ENCODE measurements at places on chromosomes 12 and 14.

DNA sequence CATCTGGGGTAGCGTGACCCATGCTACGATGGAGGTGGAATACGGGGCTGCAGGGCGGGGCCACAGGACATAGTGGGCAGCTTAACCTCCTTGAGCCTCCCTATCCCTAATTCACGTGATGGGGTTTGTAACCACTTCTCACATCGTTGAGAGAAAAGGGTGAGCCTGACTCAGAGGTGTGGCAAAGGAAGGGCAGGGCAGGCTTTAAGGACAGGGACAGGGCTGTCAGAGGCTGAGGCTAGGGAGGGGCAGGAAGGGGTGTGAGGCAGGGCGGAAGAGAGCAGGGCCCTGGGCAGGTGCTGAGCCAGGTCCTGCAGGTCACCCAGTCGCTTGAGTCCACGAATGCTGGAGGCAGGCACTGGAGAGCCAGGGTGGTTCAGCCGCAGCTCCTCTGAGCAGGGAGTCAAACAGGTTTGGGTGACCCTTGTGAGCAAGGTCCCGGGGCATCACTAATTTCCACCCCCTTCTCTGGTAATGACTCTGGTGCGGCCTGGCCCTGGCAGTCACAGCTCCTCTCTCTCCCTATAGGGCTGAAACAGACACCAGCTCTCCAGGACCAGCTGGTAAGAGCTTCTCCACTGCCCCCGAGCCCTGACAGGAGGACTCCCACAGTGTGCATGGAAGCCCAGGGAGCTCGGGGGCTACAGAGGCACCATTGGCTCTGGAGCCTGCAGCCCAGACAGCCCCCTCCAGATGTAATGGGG, 7.5 kb upstream of the AQP2 start:
- no peak for DNase-seq

DNA sequence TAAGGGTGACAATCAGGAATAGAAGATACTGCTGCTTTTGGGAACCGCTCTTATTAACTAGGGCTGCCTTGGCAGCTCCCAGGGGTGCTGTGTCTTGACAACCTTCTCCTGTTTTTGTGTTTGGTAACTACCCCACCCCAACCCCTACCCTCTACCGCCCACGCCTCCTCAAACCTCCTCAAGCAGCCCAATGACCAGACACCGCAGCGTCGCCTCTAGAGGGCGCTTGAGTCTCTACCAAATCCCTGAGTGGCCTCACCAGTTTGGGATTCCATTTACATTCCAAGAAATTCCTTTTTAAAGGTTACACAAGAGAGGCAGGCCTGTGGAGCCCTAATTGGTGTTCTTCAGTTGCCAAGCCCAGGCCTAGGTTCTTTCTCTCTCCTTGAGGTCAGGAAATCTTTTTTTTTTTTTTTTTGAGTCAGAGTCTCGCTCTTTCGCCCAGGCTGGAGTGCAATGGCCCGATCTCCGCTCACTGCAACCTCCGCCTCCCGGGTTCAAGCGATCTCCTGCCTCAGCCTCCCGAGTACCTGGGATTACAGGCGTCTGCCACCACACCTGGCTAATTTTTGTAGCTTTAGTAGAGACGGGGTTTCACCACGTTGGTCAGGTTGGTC, 72.4 kb upstream of the USP44 start:
- DNase-seq, result peak; percentile 27

GRCh38 chr14:104700747-104701217, 11.4 kb downstream of the INF2 start:
- no peak for DNase-seq

GRCh38 chr14:29906256-29906870, 21.3 kb downstream of the PRKD1 start:
- DNase-seq, result no peak

DNA sequence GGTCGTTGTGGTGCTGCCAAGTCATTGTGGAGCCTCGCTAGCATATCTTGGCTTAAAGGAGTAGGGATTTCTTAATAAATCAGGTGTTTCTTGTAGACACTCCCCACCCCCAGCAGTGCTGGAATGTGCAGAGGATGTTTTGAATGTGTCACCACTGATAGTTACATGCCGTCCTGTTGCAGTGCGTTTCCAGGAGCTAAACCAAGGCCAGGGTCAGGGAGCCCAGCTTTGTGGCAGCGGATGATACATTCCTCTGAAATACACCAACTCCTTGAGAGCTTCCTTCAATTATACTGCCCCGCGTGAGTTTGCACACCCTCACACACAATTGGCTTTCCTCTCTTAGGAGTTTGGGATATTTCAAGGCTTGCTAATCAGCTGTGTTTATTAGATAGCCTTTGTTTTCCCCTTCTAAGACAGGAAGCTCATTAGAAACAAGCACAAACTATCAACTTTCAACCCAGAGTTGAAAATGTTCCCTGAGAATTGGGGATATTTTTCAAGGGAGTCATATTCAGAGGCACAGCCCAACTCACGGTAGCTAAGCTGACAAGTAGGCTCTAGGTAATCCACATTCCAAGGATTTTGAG, 154.9 kb downstream of the C12orf75 start:
- no peak for DNase-seq

DNA sequence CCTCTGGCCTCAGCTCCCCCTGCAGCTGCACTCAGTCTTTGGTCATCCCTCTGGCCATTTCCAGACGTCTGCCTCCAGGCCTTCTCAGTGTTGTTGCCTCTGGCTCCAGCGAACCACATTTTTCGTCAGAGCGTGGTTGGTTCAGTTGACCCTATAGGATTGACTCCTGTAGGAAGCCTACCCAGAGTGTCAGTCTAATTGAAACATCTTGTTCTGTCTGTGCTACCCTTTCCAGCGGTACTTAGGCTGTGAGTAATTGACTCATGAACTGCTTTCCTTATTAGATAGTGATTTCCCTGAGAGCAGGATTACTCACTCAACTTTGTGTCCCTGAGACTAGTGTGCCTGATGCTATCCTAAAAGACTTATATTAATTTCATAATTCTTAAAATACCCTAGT, 373.2 kb downstream of the ATP23 start:
- DNase-seq, result no peak
